ENCODE measurements at places on chromosomes 5 and 9.

GRCh38 chr9:130995086-130996011, 13.6 kb upstream of the LAMC3 start:
- DNase-seq: peak; percentile 40

DNA sequence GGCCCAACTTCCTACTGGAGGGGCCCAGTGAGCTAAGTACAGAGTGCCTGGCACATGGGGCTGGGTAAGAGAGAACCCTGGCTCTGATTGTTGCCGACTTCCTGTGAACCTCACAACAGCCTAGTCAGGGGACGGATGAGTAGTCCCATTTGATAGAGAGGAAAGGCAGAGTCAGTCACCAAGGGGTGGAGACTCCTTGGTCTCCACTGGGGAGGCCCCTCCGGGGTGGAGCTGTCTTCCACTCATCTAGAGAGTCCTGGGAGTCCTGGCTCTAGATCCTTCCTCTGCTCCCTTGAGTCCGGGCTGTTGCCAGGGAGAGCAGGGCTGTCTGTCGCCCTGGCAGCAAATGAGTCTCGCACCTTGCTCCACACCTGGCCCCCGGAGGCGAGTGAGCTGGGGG, 8.0 kb downstream of the GRK6 start:
- no peak for DNase-seq

- no peak for DNase-seq
Measured at GRCh38 chr9:35277628-35278359, 116.0 kb downstream of the UNC13B start.

- DNase-seq: no peak
Measured at GRCh38 chr5:59678943-59679342, 214.6 kb downstream of the PDE4D start.
